ENCODE measurements at places on chromosomes 13 and 19.

DNA sequence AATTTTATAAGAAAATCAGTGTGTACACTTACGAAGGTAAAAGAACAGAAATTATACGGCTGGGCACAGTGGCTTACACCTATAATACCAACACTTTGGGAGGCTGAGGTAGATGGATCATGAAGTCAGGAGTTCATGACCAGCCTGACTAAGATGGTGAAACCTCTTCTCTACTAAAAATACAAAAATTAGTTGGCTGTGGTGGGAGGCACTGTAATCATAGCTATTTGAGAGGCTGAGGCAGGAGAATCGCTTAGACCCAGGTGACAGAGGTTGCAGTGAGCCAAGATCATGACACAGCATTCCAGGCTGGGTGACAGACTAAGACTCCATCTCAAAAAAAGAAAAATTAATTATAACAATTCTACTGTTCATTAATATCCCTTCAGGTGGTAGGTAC is 151.9 kb downstream of the ZNF737 start:
- DNase-seq: no peak

DNA sequence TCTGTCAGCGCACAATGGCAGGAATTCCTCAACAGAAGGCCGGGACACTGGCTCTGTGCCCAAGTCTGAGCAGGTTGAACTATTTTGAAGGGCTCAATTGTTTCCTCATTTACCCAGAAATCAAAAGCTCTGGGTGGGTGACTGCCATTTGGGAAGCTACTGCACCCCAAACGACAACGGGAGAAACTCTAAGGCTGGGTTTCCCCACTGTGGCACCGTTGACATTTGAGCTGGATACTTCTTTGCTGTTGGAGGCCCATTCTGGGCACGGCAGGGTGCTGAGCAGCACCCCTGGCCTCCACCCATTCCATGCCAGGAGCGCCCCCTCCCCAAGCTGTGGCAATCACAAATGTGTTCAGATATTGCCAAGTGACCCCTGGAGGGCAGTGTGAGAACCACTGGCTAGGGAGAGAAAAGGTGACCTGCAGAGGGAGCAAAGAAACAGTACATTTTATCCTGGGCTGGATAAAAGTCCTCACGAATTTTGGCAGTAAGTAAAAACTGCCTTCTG is 62.5 kb downstream of the RFX2 start:
- DNase-seq: peak; percentile 53

DNA sequence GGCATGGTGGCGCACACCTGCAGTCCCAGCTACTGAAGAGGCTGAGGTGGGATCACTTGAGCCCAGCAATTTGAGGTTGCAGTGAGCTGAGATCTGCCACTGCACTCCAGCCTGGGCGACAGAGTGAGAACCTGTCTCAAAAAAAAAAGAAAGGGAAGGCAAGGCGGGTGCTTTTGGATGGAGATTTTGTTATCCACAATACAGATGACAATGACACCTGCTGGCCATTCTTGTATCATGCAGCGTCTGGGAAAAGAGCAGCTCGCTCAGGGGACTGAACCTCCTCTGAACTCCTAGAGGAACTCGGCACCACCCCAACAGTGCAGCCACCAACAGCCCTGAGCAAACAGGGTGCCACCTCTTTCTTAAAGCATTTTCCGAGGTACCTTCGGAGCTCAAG is 22.8 kb downstream of the HAUS8 start:
- DNase-seq: peak; percentile 69

DNA sequence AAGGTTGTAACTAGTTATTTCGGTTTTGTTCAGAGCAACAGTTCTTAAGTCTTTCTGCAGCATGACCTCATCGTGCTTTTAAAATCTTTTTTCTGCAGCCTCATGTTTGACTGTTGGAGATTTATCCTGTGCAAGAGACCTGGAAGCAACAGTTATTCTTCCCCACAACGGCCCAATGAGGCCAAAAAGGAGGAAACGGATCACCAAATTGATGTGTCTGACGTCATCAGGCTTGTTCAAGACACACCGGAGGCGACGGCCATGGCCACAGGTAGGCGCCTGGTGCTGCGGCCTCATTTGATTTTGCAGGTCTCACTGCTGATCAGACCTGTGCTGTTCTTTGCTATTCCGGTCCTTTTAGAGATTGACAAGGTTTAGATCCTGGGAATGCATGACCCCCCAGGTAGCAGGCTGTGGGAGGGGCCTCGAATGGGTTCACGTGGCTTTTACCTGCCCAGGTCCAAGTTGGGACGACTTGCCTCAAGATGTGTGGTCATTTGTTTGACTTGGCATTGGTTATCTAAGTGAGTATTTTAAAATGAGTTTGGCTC is 66.8 kb upstream of the MCF2L start:
- DNase-seq: no peak

- DNase-seq: peak; percentile 74
Measured at GRCh38 chr13:72839831-72840426, 58.0 kb downstream of the PIBF1 start.

GRCh38 chr19:1998712-1999708 is 16.5 kb downstream of the BTBD2 start:
- DNase-seq: no peak

DNA sequence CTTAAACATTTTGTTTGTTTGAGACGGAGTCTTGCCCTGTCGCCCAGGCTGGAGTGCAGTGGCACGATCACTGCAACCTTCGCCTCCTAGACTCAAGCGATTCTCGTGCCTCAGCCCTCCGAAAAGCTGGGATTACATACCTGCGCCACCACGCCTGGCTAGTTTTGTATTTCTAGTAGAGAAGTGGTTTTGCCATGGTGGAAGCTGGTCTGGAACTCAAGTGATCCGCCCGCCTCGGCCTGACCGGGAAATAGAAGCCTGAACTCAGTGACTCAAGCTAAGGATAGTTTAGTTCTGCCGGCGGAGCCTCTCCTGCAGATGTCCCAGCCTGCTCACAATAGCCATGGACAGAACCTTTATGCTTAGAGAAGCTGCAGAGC is 53.0 kb upstream of the ZNF254 start:
- DNase-seq: peak; percentile 56

DNA sequence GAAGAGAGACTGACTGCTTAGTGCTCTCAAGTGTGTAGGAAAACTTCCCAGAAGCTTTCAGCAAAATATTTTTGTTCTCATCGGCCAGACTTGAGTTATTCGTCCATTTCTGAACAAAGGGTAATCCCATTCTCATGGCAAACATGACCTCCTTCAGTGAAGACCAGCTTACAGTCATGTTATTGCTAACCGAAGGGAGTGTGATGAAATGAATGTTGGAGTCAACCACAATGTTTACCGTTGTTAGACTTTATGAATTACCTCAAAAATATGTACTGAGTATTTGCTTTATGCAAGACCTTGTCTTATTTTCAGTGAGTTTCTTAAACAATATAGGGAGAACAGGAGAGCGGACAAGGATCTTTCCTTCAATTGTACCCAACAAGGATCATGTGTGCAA is 228.6 kb downstream of the LMO7 start:
- DNase-seq: no peak

DNA sequence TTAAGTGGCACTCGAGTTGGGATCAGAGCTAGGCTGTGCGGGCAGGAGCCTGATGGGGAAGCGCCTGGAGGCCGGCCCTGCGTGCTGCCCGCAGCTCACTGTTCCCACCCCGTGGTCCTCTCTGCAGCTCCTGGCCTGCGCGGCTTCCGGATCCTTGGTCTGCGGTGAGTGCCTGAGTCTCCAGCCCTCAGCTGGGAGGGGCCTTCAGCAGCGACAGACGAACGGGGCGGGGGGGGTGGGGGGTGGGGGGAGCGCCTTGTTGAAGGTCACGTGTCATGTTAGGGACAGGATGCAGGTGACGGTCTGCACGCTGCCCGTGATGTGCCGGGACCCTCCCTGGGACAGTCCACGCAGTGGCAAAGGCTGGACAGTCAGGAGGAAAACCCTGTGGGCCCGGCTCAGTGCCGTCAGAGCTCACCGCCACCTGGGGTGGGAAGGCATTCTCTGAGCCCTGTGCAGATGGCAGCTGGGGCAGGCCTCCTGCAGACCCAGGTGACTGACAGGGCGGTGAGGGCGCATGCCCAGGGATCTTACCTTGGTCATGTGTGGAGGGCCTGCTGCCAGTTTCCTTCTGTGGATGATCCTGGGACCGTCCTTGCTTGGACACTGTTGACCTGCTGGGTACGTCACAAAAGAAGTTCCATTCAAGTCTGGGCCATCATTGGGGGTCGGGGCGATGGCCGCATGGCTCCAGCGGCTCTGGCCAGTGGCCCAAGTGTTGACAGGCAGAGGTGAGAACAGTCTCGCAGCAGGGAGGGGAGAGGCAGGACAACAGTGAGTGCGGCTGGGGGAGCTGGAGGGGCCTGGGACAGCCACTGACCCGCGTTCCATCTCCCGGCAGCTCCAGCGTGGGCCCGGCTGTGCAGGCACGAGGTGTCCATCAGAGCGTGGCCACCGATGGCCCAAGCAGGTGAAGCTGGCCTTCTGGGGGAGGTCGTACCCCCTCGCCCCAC is 4.3 kb downstream of the NDUFS7 start:
- DNase-seq: no peak

DNA sequence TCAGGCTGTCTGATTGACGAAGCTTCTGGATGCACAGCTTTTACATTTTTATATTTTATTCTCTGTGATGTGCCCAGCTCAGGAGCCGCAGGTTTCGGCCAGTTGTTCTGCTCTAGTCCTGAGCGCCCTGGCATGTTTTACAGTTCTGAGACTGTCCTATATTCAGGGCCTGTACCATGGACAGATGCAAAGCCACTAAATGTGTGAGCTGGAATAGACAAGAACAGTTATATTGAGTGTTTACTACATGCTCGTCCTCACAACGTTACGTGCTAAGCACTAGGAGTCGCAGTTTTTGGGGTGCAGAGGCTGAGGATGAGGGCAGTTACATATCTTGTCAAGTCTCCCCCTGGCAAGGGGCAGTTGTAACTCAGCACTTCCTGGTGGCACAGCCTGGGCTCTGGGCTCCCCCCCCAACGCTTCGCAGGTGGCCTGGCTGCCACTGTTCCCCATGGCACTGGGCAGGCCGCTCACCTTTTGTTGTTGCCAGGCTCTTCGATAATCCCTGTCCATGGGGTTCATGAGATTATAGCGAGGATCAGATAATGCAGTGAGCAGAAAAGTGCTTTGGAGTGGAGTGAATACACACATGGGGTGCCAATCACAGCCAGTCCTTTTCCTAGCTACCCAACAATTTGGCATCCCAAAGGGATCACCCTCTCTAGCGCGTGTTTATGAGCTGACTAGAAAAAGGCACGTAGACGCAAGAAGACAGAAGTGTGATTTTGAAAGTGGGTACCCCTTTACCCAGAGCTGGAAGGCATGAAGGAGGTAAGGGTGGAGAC is 23.5 kb downstream of the ARL11 start:
- no peak for DNase-seq

GRCh38 chr19:58237324-58237723 is 8.6 kb downstream of the ZNF544 start:
- DNase-seq: no peak

DNA sequence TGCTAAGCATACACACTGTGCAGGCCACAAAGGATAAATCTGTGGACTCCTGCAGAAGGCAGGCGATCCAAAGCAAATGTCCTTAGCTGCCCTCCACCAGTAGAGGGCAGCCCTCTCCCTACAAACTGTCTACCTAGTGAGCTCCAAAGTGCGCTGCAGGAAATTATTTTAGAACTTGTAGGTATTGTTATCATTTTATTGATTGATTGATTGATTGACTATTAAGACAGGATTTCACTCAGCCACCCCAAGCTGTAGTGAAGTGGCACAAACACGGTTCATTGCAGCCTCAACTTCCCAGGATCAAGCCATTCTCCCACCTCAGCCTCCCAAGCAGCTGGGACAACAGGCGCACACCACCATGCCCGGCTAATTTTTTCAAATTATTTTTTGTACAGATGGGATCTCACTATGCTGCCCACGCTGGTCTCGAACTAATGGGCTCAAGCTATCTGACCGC is 37.3 kb downstream of the RNF6 start:
- DNase-seq: peak; percentile 66

- no peak for DNase-seq
Measured at GRCh38 chr13:27000686-27001085, 170.9 kb downstream of the USP12 start.

DNA sequence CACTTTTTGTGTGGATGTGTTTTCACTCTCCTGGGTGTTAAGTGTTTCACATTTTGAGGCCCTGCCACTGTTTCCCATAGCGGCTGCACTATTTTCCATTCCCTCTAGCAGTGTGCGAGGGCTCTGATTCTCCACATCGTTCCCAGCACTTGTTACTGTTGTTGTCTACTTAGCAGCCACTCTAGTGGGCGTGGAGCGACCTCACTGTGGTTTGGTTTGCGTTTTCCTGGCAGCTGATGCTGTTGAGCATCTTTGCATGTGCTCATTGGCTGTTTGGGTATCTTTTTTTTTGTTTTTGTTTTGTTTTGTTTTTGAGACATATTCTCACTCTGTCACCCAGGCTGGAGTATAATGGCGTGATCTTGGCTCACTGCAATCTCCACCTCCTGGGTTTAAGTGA is 14.4 kb downstream of the NAXD start:
- DNase-seq: no peak

GRCh38 chr13:42525035-42525504 is 48.9 kb upstream of the TNFSF11 start:
- no peak for DNase-seq

GRCh38 chr13:42152495-42152894 is 104.0 kb downstream of the DGKH start:
- no peak for DNase-seq

GRCh38 chr19:41530761-41531301 is 45.1 kb upstream of the CEACAM21 start:
- DNase-seq: peak; percentile 26

DNA sequence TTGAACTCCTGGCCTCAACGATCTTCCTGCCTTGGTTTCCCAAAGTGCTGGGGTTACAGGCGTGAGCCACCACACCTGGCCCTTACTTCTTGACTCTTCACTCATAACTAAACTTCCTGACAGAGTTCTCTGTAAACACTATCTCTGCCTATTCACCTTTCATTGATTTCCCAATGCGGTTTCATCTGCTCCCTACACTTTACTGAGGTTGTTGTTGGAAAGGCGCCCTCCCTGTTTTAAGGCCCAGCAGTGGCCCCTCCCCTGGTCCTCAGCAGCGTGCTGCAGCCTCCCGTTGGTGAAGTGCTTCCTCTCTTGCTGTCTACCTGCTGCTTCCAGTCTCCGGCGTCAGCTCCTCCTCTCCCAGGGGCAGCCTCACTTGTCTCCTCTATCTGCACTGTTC is 26.7 kb upstream of the CEBPA start:
- DNase-seq: no peak

All from AG08395 (cell line).